ENCODE measurements at places on chromosomes 16 and 17.

DNA sequence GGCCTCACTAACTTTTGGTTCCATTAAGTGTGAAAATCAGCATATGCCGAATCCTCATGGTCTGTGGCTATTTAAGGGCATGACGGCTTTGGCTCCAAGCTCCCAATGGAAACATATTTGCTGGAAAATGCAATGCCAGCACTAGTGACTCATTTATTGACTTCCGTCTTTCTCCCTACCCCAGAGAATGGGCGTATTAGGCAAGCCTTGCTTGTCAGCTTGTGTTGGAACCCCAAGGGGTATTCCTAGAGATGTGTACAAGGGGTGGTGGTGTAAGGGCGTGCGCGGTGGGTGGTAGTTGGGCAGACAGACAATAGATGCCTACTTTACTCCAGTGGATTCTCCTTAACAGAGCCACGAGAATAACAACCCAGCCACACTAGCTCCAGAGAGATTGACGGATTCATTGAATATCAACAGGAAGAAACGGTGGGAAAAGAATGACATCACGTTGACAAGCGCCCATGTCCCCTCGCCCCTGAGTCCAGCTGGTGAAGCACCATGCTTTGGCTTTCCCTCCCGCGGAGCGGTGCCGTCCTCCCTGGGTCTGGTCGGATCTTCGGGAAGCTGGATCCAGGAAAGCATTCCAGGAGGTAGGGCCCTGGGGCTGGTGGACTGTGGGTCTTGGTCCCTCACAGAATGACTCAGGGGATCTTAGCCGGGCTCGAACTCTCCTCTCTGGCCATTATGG is 10.3 kb downstream of the CD300LB start:
- DNase-seq: no peak

DNA sequence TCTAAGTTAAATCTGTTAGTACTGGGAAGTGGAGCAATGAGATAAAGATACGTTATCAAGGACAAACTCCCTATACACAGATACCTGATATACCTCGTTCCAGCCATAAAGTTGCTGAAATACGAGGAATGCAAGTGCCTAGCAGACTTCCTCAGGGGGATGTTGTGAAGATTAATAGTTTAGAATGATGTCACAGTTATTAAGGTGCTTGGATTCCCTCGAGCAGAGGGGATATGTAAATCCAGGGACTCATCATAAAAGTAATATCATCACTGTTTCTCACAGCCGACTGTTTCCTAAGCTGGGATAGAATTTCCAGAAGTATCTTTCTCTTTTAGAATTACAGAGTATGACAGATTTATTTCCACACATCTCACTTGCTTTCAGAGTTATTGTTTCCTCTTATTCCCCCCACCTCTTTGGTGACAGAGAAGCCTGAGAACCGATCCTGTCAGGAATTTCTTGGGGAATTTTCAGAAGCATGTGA is 28.4 kb upstream of the ZFHX3 start:
- no peak for DNase-seq

DNA sequence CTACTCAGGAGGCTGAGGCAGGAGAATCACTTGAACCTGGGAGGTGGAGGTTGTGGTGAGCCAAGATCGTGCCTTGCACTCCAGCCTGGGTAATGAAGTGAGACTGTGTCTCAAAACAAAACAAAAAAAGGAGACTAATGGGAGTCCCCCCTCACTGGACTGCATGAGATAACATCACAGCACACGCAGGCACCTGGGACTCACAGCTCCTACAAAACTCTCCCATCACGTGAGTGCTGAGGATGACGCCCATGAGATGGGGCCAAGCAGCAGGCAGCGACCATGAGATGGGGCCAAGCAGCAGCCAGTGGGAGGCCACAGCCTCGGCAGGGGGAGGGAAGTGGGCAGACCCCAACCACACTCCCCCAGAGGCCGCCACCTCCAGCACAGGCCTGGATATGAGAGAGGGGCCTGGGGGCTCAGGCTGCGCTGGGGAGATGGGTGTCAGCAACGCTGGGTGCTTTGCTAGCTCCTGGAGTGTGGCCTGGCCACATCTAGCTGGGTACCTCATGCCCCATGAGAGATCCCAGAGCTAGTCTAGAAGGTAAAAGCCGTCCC is 15.4 kb downstream of the DNAAF8 start:
- DNase-seq: no peak

GRCh38 chr17:32588982-32589381 is 102.2 kb downstream of the CDK5R1 start:
- no peak for DNase-seq

DNA sequence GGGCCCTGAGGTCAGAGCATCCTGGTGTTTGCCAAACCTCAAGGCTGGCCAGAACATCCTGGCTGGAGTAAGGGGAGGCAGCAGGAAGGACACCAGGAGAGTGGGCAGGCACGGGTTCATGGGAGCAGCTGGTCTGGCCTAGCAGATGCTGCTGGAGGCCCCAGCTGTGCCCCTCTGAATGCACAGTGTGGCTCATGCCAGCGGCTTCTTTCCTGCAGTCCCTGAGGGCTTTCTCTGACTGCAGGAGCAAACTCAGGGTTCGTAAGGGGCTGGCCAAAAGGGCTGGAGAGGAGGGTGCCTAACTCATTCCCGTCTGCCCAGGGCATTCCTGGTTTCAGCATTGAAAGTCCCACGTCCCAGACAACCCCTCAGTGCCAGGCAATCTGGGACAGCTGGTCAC is 78.7 kb downstream of the ZDHHC7 start:
- no peak for DNase-seq

- no peak for DNase-seq
Measured at GRCh38 chr16:50473356-50473945, 74.7 kb upstream of the NKD1 start.

- DNase-seq: no peak
Measured at GRCh38 chr17:17146786-17147406, 59.2 kb downstream of the PLD6 start.

DNA sequence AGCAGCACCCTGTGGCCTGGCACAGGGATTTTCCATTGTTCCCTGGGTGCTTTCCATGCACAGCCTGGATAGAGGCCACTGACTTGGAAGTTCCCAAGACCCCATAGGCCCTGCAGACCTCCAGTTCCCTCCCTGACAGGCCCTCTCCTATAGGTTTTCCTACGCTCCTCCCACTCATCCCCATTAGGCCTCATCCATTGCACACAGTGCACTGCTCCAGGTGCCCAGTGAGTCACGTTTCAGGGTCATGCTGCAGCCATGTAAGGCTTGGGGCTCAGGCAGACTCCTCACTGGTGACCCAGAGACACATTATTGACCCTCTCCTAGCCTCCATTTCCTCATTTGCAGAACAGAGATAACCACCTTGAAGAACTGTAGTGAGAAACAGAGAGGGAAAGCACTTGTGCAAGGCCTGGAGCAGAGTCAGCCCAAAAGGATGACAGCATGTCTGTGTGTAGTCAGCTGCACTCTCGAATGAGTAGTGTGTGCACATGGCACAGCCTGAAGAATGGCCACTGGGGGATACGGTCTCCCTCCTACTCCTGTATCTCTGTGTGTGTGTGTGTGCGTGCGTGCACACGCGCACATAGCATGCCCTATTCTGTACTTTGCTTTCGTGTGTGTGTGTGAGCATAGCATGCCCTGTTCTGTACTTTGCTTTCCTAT is 26.8 kb downstream of the DRC3 start:
- DNase-seq: no peak

DNA sequence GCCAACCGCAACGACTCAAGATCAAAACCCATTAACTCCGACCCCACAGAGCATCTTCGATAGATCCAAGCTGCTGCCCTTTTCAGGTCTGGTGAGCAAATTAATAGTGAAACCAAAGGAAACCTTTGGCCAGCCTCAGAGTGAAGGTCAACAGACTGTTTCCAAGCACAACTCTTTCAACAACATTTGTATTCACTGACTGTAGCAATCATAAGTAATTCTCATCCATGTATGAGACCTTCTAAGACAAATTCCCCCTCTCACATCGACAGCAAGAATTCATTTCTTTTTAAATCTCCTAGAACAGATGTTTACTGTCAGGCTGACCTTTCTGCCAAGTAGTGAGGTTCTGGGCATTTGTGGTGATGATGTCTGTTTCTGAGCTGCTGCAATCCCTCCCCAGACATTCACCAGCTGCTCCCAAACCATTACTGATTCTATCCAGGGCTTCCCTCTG is 64.2 kb downstream of the SLC39A11 start:
- DNase-seq: no peak

- DNase-seq: no peak
Measured at GRCh38 chr17:42917236-42917603, 16.6 kb downstream of the G6PC1 start.

DNA sequence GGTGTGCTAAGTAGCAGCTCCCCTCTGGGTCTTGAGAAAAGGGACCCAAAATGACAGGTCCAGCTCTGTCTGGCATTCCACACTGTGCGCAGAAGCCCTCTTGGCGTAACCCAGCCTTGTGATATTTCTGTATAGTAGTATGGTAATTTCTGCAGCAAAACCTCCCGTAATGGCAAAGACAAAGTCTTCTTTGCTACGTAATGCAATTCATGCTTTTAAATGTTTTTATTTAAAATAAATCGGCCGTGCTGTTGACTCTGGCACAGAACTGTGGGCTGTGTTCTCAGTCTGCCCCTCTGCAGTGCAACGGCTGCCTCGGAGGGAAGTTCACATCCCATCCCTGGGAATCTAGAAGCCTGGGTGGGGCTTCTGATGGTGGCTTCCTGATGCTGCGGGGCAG is 75.2 kb downstream of the ASIC2 start:
- no peak for DNase-seq

- DNase-seq: no peak
Measured at GRCh38 chr17:73797594-73798110, 153.4 kb upstream of the SDK2 start.

DNA sequence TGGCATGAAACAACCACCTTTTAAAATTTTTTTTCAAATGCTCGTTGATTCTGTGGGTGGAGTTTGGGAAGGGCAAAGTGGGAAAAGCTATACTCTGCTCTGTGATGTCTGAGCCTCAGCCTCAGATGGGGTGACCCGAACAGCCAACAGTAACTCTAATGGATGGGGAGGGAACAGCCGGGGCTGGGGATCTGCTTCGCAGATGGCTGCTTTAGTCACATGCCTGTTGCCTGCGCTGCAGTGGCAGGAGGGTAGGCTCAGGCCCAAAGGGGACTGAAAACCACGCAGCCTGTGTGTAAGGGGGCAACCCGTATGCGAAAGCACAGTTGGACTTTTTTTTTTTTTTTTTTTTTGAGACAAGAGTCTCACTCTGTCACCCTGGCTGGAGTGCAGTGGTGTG is 14.9 kb upstream of the MAPK3 start:
- DNase-seq: no peak
